Stimulated activated CD4-positive, alpha-beta T cell treated with anti-CD3 and anti-CD28 coated beads, Interleukin-1b, Interleukin-23, amount 100 ng/mL, for 1 hour (primary cell): ENCODE measurements at places on chromosomes 7 and 10.
A peak's percentile ranks its signal among the peaks of the same experiment; 100 is the strongest.

DNA sequence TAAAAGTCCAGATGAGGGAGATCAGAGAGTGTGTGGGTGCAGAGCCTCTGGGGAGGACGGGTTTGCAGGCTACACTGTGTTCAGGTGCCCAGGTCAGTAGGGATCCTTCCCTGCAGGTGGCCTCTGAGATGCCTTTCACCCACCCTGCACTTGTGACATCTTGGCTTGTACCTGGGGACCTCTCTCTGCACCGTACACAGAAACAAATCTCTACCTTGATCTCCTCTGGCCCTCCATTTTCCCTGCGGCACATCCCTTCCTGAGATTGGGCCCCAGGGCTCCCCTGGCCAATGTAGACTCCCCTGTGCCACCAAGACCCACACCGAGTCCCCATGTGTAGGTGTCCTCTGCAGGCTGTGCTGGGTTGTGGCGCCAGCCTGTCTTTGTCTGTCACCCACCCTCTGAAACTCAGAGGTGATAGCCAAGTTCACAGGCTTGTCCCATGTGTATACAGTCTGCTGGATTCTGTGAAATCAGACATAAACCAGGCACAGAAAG lies 140.6 kb downstream of the PTPN20 start:
- DNase-seq, result no peak

DNA sequence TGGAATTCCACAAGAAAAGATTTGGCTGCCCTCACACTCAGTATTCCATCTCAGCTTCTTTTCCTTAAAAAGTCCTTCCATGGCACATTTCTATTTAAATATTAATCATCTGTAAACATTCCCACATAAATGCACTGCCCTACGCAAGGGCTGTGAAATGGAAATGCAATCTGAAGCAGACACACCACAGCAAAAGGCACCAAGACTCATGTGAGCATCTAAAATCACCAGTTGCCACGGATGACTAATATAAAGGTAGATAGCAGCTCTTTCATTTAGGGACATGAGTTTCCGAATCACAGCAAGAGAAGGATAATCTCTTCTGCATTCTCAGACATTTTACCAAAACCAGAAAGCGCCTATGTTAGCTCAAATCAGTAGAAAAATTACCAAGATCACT lies 31.6 kb downstream of the COA1 start:
- DNase-seq, result no peak

DNA sequence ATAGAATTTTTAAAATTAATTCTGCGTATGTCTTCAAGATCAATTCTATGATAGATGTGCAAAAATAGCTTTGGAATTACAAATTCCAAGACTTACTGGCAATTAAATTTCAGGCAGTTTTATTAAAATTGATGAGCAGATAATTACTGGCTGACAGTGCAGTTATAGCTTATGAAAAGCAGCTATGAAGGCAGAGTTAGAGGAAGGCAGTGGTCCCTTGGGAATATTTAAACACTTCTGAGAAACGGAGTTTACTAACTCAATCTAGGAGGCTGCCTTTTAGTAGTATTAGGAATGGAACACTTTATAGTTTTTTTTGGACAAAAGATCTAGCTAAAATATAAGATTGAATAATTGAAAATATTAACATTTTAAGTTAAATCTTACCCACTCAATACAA lies 70.8 kb downstream of the CFTR start:
- no peak for DNase-seq

- DNase-seq, result no peak
Observed at GRCh38 chr10:122261584-122261983, 9.5 kb upstream of the BTBD16 start.

DNA sequence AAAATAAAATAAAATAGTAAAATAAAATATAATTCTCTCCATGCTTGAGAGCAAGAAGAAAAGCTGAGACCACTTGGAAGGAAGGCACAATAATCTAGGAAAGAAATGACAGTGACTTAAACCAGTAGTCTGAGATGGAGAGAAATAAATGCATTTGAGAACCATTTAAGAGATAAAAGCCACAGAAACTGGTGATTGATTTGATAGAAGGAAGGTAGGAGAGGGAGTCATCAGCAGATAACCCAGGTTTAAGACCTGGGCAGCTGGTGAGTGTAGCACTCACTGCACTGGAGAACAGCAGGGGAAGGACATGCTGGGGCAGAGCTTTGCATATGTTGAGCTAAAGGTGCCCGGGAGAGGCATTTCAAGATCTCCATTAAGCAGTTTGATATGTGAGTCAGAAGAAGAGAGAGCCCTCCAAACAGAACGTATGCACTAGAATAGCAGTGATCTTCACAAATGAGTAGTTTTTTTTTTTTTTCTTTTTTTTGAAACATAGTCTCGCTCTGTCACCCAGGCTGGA lies 268.0 kb downstream of the DYNC1I1 start:
- no peak for DNase-seq

DNA sequence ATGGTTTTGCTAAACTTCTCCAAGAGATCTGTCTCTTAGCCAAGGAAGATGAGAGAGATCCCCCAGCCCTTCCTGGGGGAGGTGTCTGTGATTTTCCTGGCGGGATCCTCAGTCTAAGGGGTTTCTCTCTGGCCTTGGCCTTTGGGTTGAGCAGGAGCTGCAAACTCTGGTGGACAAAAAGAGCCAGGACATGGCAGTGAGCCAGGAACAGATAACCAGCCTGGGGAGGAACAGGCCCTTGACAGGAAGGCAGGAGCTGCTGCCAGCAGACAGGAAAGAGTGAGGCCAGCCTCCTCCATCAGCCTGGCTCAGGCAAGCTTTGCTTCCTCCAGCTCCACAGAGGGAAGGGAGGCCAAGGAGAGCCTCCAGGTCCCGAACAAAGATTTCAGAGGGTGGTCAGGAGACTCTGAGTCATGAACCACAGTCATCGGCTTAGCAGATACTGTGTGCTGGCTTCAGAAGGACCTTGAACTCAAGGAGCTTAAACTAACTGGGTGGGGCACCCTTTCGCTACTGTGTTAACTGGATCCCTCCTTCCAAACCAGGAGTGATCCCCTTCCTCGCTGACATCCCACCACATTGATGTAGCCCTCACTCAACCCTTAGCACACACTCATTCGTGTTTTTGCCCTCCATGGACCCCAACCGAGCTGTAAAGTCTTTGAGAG lies 34.7 kb downstream of the DDIT4 start:
- no peak for DNase-seq

DNA sequence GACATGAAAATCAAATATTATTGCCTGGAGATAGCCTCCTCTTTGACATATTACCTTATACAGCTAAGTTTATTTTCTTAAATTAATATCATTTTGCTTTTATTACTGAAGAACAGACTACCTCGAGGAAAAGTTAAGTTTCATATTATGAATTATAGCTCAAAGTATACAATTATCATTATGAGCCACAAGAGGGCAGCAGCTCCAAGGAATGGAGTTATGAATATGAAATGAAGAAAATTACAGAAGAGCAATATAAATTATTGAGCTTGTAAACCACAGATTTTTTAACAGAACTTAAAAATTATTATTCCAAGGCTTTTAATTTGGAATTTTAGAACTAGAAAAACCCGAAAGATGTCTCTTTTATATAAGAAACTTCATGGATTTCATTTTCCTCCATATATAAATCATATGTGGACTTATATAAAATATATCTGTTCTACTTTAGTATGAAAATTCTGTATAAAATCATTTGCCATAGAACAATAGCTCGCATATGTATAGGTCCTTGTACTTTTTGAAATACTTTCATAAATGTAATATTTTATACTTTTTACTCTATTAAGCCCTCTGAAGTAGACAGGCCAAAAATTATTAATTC lies 40.1 kb downstream of the IQUB start:
- no peak for DNase-seq

GRCh38 chr7:112207765-112208164 lies 1.3 kb downstream of the ZNF277 start:
- no peak for DNase-seq

DNA sequence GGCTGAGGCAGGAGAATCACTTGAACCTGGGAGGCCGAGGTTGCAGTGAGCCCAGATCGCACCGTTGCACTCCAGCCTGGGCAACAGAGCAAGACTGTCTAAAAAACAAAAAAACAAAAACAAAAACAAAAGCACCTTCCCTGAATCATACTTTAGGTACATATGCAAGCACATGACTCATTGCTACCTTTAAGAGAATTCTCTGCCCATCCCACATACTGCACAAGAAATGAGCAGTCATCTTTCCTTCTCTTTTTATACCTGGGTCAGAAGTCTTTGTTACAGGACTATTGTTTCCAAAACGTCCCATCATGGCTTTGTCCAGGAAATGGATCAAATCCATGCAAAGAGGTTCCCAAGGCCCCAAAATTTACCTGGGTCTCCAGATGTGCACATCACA lies 21.5 kb upstream of the AKR1B10 start:
- no peak for DNase-seq

DNA sequence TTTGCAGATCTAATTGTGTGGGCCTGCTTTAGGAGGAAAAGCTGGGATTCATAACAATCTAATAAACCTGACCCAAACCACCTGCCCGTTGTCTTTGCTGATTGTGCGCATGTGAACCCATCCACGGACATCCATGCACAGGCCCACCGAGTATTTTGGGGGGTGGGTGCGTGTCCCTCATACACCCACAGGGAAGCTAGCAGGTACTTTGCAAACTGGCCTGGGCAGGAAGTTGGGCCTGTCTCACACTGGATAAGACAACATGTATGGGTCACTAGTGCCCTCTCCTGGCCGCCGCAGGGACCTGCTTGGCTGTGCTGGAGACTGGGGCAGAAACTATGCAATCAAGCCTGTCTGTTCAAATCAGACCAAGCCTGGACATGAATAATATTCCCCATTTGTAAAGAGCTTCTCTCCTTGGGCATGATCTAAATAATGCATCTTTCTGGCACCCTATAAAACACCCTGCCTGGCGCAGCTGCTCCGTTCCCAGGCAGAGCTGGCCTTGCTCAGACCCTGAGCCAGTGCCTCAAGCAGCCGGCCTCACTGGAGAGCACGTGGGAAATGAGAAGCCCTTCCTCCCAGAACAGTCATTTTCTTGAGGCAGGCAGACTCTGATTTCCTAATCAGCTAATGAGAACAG lies 15.8 kb downstream of the ECHDC3 start:
- peak; percentile 57 for DNase-seq

DNA sequence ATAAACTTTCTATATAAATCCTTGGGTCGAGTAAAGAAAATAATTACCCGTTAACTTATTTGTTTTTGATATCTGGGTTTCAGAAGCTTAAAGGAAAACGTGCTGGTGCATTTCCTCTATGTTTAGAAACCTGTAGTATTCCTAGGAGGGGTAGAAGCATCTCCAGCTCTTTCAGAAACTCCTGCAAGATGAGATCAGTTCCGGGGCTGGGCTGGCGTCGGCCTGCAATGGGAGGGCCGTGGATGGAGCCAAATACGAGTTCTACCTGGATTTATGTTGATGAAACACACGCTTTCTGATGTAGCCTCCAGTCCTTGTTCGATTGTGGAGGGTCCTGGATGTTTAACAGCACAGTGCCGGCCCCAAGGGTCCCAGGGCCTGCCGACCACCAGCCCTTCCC lies 35.8 kb upstream of the DIP2C start:
- DNase-seq, result no peak

GRCh38 chr7:108127461-108127860 lies 2.7 kb downstream of the LAMB4 start:
- no peak for DNase-seq

- no peak for DNase-seq
Observed at GRCh38 chr7:34762764-34763163, 104.7 kb downstream of the NPSR1 start.

DNA sequence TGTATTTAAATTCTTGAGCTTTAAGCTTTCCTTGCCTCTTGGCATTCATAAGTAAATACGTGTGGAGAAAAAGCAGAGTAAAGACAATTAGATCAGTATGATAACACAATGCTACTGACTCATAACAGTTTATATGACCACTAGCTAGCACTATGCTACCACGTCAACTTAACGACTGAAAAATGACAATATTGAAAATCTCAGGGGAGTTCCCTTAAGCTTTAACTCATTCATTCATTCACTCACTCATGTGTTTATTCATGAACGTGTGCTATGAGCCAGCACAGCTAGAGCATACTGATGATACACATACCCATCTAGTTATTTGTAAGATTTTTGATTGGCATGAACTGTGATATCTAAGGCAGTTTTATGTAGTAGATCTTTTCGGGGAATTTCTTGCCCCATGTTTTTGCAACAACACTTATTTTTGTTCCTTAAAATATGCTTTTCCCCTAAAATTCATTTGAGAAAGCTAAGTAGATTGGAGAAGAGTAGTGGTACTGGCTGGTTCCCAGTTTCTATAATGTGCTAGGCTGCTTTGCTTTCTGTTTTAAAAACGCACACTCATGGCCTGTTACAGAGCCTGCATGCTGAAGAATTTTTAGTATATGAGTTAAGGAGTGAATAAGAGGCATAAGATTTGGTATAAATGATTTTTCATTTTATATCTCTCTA lies 57.4 kb upstream of the ACBD5 start:
- DNase-seq, result no peak

GRCh38 chr10:13417459-13418126 lies 69.5 kb upstream of the SEPHS1 start:
- DNase-seq, result no peak

DNA sequence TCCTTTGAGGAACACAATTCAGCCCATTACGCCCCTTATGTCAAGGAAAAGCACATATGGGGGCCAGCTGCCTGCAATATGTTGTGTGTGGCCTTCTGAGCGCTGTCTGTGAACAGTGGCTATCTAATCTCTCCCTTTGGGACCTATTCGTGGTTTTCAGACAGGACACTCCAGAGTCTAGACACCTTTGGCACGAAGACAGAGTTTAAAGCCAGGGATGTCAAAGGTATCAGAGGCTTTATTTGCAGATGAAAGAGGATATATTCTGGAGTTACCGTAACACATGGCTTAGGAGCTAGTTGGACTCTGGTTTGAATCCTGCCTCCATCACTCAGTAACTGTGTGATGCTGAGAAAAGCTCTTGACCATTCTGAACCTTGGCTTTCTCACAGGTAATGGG lies 14.8 kb upstream of the EEPD1 start:
- no peak for DNase-seq

DNA sequence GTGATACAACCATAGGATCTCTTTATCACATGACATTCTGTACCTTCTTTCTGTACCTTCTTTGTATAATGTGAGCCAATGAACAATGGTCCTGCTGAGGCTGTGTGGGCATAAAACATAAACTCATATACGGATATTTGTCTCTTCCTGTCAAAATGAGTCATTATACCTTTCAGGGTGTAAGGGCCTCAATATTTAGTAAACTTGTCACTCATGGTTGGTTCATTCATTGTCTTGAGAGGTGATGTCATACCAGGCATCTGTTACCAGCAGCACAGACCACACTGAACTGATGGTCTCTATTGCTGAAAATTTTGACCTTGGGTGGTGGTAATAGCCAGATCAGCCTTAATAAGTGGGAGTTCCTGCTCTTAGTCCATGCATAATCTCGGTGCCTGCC lies 287.6 kb upstream of the TPK1 start:
- no peak for DNase-seq

GRCh38 chr7:119594956-119595355 lies 678.0 kb upstream of the KCND2 start:
- DNase-seq, result no peak
